ENCODE measurements at places on chromosomes 16 and 17.

- no peak overlapping the region for H3K27ac ChIP-seq
- H3K4me3 ChIP-seq = no peak overlapping the region
- DNase-seq = no peak
- H3K4me1 ChIP-seq = no peaks in the 10 kb centered on the region
- H3K36me3 ChIP-seq = peaks cover 65% of the 10 kb centered on the region
- no peaks in the 10 kb centered on the region for H3K27me3 ChIP-seq
Measured at GRCh38 chr16:1674306-1674705, 3.8 kb upstream of the JPT2 start.

DNA sequence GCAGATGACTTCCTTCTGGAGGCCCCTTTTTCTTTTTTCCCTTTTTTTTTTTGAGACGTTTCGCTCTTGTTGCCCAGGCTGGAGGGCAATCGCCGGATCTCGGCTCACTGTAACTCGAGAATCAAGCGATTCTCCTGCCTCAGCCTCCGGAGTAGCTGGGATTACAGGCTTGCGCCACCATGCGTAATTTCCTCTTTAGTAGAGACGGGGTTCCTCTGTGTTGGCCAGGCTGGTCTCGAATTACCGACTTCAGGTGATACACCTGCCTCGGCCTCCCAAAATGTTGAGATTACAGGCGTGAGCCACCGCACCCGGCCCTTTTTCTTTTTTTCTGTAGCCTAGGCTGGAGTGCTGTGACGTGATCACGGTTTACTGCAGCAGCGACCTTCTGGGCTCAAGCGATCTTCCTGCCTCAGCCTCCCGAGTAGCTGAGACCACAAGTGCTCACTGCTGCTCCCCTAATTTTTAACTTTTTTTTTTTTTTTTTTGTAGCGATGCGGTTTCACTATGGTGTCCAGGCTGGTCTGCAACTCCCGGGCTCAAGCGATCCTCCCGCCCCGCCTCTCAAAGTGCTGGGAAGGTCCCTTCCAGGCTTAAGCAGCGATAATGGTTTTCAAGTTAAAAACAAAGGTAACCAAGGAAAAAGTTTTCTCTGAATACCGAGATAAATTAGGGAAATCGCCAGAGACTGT is 956 bp upstream of the IST1 start:
- H3K4me1 ChIP-seq = peaks cover 32% of the 10 kb centered on the region
- H3K27me3 ChIP-seq = no peaks in the 10 kb centered on the region
- peak overlapping the region; percentile 81 for H3K4me3 ChIP-seq

- no peak overlapping the region for H3K27ac ChIP-seq
- no peaks in the 10 kb centered on the region for H3K27me3 ChIP-seq
- H3K36me3 ChIP-seq = no peaks in the 10 kb centered on the region
- H3K4me3 ChIP-seq = no peak overlapping the region
- H3K4me1 ChIP-seq = no peaks in the 10 kb centered on the region
Measured at GRCh38 chr16:51577621-51578303, 426.7 kb upstream of the SALL1 start.

DNA sequence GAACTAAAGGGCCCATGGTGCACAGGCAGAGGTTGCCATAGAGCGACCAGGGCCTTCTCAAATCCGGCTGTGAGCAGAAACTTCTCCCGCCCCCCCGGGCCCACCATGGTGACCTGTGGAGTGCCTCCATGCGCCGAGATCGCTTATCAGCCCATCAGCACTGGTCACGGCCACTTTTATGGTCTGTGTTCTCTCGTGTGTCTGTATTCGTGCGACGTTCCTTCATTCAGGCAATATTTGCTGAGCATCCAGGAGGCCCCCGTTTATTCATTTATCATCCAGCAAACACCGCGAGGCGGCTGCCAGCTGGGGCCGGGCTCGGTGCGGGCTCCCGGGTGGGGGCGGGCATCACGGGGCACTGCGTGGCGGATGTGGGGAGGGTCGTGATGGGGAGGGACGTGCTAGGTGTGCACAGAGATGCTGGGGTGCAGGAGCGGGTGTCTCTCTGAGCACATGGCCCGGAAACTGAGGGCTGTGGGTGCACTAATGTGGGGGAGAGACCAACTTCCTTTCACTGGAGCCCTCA is 88.0 kb upstream of the CBX4 start:
- no peak overlapping the region for H3K27ac ChIP-seq
- peaks cover 15% of the 10 kb centered on the region for H3K27me3 ChIP-seq
- H3K36me3 ChIP-seq = no peaks in the 10 kb centered on the region
- DNase-seq = no peak
- peaks cover 20% of the 10 kb centered on the region for H3K4me1 ChIP-seq

DNA sequence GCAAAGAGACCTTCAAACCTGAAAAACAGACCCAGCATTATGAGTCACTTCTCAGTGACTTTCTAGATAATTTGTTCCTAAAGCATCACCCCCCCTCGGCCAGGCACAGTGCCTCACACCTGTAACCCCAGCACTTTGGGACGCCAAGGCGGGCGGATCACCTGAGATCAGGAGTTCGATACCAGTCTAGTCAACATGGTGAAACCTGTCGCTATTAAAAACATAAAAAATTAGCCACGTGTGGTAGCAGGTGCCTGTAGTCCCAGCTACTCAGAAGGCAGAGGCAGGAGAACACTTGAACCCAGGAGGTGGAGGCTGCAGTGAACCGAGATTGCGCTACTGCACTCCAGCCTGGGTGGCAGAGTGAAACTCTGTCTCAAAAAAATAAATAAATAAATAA is 24.3 kb upstream of the RNPS1 start:
- H3K27me3 ChIP-seq = no peaks in the 10 kb centered on the region
- H3K4me3 ChIP-seq = no peak overlapping the region
- no peaks in the 10 kb centered on the region for H3K4me1 ChIP-seq
- H3K27ac ChIP-seq = no peak overlapping the region
- no peak for DNase-seq

GRCh38 chr17:27293359-27293897 is 486 bp upstream of the WSB1 start:
- no peak for DNase-seq
- peaks cover 28% of the 10 kb centered on the region for H3K4me1 ChIP-seq

DNA sequence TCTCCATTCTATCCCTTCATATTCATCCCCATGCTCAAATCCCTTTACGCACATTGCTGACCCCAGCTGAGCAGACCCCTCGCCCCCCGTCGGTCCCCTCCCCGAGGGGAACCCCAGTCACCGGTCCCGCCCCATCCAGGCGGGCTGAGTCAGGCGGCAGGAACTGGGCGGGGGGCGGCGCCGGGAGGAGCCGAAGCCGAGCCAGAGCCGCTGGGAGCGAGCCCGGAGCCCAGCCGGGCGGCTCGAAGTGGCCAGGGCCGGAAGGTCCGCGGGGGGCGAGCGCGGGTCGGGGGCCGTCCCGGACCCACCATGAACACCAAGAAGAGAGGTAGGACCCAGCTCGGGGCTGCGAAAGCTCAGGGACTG is 8.6 kb downstream of the RIPOR1 start:
- peak overlapping the region; percentile 85 for H3K27ac ChIP-seq
- H3K36me3 ChIP-seq = peaks cover 26% of the 10 kb centered on the region
- DNase-seq = no peak

DNA sequence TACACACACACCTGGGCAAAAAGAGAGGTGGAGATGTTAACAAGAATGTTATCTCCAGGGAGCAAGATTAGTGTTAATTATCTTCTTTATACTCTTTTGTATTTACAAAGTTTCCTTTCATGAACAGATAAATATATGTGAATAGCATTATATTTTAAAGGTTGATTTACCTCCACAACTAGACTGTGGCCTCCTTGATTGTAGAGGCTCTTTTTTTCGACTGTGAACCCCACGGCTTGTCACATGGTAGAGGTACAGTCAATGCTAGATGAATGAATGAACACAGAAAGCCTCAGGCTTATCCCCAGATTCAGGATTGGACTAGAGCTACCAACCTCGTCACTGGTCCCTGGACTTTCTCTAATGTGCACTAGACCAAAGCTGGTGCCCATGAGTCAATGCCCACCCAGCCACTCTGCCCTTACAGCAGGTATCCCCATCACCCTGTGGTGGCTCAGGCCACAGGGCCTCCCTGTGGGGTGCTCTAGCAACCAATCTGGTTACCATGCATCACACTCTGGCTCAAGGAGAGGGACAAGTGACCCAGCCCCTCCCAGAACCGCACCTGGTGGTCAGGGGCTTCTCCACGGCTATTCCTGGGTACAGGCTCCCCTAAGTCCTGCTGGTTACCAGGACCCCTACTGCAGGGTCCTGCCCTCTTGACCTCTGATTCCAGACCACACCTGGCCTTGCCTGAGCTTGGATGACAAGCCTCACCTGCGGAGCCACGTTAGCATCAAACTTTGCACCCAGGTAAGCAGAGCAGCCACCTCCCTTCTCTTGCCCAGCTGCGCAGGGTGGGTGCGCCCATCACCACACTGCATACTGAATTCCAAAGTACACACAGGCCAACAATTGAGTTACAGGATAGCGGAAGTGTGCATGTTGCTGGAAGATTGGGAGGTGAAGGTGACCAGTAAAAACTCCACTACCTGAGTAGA is 101.0 kb downstream of the CDYL2 start:
- H3K4me1 ChIP-seq = no peaks in the 10 kb centered on the region
- no peak for DNase-seq
- H3K27ac ChIP-seq = no peak overlapping the region

- no peak for DNase-seq
- no peaks in the 10 kb centered on the region for H3K36me3 ChIP-seq
- no peaks in the 10 kb centered on the region for H3K4me1 ChIP-seq
- H3K4me3 ChIP-seq = no peak overlapping the region
- H3K27ac ChIP-seq = no peak overlapping the region
- H3K27me3 ChIP-seq = no peaks in the 10 kb centered on the region
Measured at GRCh38 chr16:85696781-85697180, 8.0 kb upstream of the GINS2 start.

Measured in right atrium auricular region (tissue), 2 donors.